Left colon (tissue), 2 donors: ENCODE measurements at places on chromosomes 3 and 15. TPM values are rescaled to one million over a fixed set of nuclear protein-coding genes. Genes with fewer than 3 reads are reported as not detected.

DNA sequence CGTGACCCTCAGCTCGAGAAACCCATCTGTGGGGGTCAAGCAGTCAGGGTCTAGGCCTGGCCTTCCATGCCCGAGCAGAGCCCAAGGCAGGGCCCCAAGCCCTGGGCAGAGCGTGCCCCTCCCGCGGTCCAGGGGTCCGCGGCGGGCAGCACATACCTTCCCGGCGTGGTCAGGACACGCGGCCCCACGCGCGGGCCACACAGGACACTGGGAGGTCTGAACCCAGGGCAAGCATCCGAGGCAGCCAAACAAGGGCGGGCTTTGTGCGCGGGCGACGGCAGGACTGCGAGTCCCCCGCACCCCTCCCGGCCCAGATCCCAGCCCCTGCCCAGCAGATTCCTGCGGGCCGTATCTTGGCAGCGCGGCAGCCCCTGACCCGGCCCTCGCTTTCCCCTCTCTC, 61.6 kb upstream of the ACAN start:
- no peak for DNase-seq

GRCh38 chr3:149623824-149624223, 34.0 kb downstream of the WWTR1 start:
- no peak for DNase-seq

GRCh38 chr15:57792724-57793449, 86.4 kb downstream of the POLR2M start:
- DNase-seq, result no peak

DNA sequence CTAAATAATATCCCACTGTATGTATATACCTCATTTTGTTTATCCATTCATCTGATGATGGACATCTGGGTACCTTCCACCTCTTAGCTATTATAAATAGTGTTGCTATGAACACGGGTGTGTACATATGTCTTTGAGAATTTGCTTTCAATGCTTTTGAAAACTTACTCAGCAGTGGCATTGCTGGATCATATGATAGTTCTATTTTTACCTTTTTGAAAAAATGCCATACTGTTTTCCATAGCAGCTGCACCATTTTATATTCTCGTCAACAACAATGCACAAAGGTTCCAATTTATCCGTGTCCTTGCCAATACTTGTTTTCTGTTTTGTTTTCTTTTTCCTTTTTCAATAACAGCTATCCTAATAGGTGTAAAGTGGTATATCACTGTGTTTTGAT, 77.1 kb downstream of the PEAK1 start:
- no peak for DNase-seq

DNA sequence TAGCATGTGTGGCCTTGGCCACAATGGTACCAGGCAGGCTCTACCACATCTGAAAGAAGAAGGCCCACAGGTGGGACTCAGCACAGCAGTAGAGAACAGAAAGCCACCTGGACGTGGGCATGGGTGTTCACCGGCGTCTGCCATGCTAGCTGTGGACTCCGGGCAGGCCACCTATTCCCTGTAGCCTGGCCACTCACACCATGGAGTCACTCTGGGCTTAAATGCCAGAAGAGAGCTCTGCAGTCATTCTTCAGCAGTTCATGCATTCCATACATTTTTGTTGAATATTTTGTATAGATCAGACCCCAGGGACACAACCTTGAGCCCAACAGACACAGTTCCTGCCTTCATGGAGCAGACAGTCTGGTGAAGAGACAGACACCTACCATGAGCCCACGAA, 138.6 kb downstream of the SRGAP3 start:
- no peak for DNase-seq

RBMS3 gene
- 7.1 TPM for total RNA-seq

CLN6 gene
- total RNA-seq, result 32.2 TPM

NOX5 gene
- total RNA-seq, result 0.12 TPM

NANOGP8 gene
- not detected for total RNA-seq

SPRED1 gene
- 32.4 TPM for total RNA-seq
